Transverse colon (tissue), 4 donors: ENCODE measurements at places on chromosomes 5 and 9.

- DNase-seq = no peak
These were observed 64.0 kb upstream of the RANBP6 start for GRCh38 chr9:6079386-6079785.

GRCh38 chr5:147591120-147591519 lies 81.3 kb upstream of the DPYSL3 start:
- no peak for DNase-seq

- no peak for DNase-seq
These were observed 320.6 kb downstream of the PJA2 start for GRCh38 chr5:109089191-109089590.

GRCh38 chr9:12719431-12719830 lies 26.2 kb downstream of the TYRP1 start:
- DNase-seq = no peak

DNA sequence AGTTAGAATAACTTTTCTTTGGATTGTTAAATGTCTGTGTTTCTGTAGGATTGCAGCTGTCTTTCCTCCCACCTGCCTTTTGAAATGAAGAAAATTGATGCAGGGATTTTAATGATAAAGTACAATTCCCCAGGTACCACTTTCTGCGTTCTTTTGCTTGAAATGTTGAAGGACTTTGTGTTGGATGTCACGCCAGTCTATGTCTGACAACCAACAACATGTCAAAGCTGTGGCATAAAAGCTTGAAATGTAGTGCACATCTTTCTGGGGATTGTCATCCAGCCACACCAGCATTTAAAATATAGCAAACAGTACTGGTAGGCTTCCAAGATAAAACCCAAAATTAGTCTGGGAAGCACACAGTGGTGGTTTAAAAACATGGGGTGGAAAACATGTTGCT lies 381.4 kb downstream of the TMEM161B start:
- DNase-seq = no peak

DNA sequence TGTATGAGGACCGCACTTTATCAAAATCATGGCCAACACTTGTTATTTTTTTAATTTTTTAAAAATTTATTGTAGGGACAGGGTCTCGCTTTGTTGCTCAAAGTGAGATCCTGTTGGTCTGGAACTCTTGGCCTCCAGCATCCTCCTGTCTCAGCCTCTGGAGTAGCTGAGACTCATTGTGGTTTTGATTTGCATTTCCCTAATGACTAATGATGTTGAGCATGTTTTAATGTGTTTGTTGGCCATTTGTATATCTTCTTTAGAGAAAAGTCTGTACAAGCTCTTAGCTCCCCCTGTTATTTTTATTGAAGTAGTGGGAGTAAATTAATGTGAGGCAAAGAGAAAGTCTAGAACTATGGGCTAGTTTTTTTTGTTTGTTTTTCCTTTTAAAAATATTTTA lies 1.6 kb upstream of the RPS6 start:
- DNase-seq = no peak

GRCh38 chr5:159515909-159516415 lies 185.7 kb upstream of the IL12B start:
- peak; percentile 62 for DNase-seq

- no peak for DNase-seq
These were observed 34.4 kb downstream of the PAM start for GRCh38 chr5:102789469-102789868.

DNA sequence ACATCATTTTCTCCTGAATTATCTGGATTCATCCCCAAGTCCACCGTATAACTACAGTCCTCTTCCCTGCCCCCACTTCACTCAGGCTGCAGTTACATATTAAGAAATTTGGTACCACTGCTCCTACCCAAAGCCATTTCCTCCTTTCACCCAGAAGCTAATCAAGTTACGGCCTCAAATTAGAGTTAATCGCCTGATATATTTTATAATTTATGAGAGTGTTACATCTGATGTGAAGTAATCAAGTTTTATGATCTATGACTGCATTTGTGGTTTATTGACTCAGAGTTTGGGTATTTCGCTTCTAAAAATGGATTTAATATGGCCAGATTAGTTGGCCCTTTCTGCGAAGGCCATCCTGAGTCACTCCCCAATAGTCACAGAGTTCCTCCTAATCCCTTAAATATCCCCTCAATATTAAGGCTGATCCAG lies 223.6 kb upstream of the KIF2A start:
- DNase-seq = no peak

- DNase-seq = no peak
These were observed 19.6 kb downstream of the LPCAT1 start for GRCh38 chr5:1504069-1504595.

DNA sequence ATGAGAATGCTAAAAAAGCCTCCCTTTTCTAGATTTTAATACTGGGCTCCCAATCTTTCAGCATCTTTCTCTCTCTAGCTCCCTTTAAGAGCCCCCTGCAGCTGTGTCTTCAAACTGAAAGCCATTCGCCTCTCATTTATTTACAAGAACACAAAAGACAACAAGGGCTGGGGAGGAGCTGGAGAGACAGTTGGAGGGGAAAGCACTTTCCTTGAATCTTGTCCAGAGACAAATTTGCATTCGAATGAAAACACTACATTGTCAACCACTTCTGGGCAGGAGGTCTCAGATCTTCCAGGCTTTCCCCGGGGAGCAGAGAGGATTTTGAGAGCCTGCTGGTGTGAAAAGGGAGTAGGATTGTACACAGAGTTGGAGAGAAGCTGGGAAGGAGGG lies 518.3 kb downstream of the CTNND2 start:
- DNase-seq = no peak

- no peak for DNase-seq
These were observed 6.4 kb upstream of the ATOX1 start for GRCh38 chr5:151764801-151765200.

GRCh38 chr5:162886717-162887116 lies 550.7 kb upstream of the CCNG1 start:
- no peak for DNase-seq

DNA sequence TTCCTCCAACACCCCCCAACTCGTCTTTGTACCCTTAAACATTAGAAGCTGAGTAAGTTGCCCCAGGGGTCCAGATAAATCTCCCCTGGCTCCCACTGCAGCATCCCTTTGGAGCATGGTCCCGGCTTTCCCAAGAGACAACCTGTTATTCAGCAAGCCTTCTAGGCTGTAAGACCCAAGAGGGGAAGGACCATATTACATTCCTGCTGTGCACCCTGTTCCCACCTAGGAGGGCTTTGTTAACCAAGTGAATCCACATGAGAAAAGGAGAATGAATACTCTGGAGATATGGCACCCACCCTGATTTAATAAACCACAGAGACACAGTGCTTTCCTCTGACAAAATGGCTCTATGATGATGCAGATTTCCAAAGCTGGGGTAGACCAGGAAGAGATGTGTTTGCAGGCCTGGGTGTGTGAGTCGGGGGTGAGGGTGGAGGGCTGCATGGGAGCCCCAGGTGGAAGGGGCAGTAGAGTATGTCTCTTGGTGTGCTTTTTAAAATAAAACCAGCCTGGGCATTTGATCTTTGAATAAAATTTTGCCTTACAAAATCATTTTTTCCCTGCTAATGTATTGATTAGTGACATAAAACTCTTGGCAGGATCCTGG lies 325.2 kb downstream of the DRD1 start:
- no peak for DNase-seq

DNA sequence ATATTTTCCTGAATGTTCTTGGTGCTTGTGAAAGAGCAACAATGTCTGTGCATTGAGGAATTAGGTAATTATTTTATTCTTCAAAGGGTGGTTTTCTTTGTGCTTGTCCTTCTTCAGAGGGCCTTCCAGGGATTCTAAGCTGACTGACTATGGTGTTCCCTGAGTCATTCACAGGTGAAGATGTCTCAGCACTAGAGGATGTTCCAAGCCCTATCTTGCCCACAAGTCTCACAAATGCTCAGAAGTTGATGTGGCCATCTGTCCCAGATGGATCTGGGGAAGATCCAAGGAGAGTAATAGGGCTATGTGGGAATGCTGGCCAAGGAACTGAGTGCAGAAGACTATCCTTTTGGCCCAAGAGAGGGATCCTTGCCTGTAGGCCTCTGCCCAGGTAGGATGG lies 120.9 kb downstream of the ADAMTSL1 start:
- no peak for DNase-seq

- peak; percentile 48 for DNase-seq
These were observed 118.1 kb downstream of the DPYSL3 start for GRCh38 chr5:147391781-147392180.

GRCh38 chr5:95486191-95486590 lies 68.6 kb downstream of the SKIC3 start:
- no peak for DNase-seq

- no peak for DNase-seq
These were observed 49.9 kb upstream of the NRARP start for GRCh38 chr9:137351781-137352501.

DNA sequence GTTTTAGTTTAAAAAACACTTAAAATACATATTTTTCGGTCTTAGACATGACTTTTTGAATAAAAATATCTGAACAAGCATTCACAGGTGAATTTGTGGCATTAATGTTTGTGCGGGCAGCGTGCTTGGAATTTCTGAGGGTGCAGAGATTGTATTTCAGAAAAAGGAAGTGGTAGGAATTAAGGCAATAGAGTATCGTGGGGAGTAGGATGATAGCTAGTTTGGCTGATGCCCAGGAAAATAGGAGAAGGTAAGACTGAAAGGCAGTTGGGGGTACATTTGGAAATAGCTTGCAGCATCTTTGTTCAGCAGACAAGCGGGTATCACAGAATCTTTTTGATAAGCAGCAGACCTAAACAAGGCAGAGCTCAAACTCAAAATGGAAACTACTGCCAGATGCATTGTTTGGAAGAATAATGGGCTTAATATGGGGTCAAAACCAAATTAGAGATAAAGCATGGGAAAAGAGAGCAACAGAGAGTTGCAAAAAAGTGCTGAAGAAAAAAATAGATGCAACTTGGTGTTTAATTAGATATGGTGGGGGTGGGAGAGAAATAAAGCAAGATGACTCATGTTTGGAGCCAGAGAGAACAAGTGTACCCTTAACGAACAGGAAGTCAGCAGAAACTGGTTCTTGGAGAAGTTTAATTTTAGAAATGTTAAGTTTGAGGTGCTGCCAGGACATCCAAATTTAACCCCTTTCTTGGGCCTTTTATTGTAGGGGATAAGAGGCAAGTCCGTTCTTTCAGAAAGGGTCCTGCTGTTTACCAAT lies 85.7 kb upstream of the ARRDC3 start:
- DNase-seq = no peak

GRCh38 chr9:129323376-129323998 lies 145.4 kb upstream of the IER5L start:
- DNase-seq = no peak

- DNase-seq = no peak
These were observed 114.8 kb downstream of the RGS3 start for GRCh38 chr9:113578279-113578865.

DNA sequence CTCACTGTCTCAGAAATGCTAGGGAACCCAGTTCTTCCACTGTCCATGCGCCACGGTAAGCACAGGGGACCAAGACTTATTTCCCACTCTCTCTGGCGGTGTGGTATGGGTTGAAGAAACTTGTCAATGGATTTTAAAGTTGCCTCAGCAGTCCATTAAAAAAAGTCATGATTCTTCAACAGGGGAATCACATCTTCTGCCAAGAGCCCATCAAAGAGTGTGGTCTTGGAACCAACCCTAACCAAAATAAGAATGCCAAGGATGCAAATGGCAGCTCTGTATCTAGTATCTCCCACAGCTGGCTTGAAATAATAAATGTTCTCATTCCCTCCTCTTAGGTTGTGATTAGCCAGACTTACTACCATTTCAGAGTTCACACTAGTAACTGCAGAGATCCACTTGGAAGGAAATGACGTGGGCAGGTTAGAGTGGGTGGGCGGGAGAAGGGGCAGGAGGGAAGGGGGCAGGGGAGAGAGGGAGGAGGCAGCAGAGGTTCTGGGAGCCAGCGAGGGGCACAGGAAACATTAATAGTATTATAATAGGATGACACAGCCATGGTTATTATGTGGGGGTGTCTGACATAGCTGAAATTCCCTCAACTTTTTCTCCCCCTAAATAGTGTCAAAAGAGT lies 17.6 kb downstream of the PTCH1 start:
- DNase-seq = no peak

GRCh38 chr5:6598351-6598900 lies 34.4 kb downstream of the NSUN2 start:
- DNase-seq = no peak

DNA sequence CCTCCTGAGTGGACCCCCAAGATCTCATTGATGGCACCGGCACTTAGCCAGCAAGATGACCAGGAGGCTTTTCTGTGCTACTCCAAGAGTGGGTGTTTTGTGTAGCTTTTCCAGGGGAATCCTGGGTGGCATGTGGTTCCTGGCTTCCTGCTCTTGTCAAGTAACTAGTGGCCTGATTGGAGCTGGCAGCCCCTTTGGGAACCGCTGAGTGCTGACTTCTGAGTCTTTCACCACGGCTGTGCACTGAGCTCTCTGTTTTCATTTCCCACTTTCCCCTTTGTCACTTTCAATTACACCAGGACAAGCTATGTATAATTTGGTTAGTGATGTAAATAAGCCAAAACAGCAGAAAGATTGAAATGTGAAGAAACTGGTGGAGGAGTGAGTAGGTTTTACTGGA lies 255.4 kb downstream of the GOLPH3 start:
- DNase-seq = no peak

DNA sequence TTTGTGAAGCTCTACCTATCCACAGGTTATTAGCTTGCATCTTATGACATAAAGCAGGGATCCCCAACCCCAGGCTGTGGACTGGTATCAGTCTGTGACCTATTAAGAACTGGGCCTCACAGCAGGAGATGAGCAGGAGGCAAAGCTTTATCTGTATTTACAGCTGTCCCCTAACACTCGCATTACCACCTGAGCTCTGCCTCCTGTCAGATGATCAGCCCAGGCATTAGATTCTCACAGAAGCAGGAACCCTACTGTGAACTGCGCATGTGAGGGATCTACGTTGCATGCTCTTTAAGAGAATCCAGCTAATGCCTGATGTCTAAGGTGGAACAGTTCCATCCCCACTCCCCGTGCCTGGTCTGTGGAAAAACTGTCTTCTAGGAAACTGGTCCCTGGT lies 19.7 kb downstream of the FBXW11 start:
- DNase-seq = no peak

DNA sequence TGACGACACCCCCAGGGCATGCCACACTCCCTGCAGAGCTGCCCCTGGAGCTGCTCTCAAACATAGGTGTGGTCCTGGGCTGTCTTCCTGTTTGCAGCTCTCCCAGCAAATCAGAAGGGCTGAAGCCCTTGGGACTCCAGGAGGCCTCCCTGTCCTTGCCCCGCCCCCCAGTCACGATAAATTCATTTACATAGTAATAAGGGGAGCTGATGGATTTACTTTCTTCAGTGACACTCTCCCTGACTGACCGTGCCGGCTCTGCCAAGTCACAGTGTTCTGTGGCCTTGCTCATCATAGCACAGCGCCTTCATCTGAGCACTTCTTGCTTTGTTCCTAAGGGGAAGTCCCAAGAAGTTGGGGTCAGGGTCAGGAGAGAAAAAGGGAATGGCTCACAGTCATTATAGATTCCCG lies 121.4 kb downstream of the ENC1 start:
- DNase-seq = no peak

DNA sequence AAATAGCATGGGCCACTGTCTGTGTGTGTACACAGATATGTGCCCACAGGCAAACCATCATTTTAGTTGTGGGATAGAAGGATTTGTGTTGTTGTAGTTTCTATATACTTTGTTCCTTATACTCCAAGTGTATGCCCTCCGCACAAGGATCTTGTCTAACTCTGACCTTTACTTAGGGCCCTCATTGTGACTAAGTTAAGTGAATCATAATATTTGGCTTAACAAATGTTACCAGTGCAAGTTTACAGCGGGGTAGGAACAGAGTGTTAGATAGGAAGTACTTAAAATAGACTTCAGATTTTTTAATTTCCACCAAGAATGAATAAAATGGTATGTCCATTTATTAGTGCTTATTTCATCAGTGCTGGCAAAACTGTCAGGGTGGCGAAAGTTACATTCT lies 29.5 kb upstream of the CYFIP2 start:
- no peak for DNase-seq

GRCh38 chr5:58545912-58546311 lies 37.0 kb upstream of the RAB3C start:
- DNase-seq = no peak
